ENCODE measurements at places on chromosomes 7 and 10. TPM values are rescaled to one million over a fixed set of nuclear protein-coding genes. Genes with fewer than 3 reads are reported as not detected.

DNA sequence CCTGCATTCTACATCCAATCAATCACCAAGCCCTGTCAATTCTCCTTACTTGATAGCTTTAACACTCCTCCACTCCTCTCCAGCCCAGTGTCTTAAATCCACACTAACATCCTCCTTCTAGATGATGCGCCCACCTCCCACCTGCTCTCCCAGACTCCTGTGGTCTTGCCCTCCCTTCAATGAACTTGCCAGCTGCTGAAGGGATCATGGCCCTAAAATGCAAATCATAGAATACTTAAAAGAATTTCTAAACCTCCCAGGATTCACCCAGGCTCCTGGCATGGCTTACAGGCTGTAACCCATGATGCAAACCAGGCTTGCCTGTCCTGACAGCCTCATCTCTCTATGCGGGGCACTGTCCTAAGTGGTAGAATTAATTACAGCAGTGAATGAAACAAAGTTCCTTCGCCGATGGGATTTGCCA is 43.6 kb downstream of the SYPL1 start:
- no peaks in the 10 kb centered on the region for H3K36me3 ChIP-seq
- H3K27ac ChIP-seq: no peak overlapping the region
- no peak for DNase-seq
- no peaks in the 10 kb centered on the region for H3K27me3 ChIP-seq
- no peak overlapping the region for H3K4me3 ChIP-seq

DNA sequence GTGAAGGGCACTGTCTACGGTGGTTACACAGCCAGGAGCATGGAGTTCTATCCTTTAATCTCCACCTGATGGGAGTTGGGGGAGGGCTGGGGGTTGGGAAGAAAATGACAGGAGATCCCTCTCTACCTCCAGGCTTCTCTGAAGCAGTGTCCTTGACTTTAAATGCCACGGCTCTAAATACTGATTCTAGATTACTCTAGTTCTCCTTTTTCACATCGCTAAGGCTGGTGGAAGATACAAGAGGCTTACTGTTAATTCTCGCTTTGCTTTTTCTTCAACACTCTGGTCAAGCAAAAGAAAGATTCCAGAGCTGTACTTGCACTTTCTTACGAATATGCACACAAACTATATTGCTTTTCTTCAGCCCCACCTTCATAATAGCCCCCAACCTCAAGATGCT is 30.5 kb downstream of the ARL3 start:
- no peak overlapping the region for H3K4me3 ChIP-seq
- no peak for DNase-seq
- H3K27ac ChIP-seq: no peak overlapping the region
- H3K36me3 ChIP-seq: no peaks in the 10 kb centered on the region

DNA sequence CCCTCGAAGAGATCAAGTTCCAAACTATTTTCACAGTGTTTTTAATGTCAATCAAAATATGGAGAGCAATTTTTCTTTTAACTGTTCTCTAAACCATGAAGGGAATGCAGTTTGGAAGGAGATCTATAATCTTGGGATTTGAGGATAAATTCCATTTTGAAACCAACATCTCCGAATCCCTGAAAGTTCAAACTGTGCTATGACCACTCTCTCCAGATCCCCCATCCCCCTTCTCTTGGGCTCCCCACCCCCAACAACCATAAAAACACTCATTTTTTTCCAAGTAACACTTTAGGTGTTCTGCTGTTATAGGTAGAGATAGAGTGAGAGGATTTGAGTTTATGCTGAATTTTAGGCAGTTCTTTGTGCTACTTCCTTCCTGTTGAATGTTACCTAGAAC is 1.7 kb downstream of the CALD1 start:
- no peak for DNase-seq
- no peak overlapping the region for H3K27ac ChIP-seq
- no peaks in the 10 kb centered on the region for H3K27me3 ChIP-seq
- no peaks in the 10 kb centered on the region for H3K4me1 ChIP-seq
- H3K36me3 ChIP-seq: no peaks in the 10 kb centered on the region

DNA sequence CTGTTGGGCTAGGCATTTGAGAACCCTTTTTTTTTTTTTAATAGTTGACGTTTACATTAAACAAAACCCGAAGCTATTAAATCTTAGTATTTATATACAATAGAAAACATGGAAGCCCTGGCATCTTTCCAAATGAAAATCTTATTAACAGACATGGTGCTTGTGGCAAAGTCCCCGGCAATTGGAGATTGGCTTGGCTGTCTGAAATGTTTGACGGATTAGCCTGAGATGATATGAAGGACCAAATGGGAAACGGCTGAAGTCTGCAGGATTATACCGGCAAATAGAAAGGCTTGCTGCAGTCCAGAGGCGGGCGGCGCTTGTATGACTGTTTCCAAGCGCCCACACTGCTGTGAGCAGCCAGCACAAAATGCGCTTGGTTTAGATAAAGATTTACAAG is 105.6 kb downstream of the BUB3 start:
- no peaks in the 10 kb centered on the region for H3K4me1 ChIP-seq
- no peak overlapping the region for H3K4me3 ChIP-seq
- no peaks in the 10 kb centered on the region for H3K36me3 ChIP-seq
- no peak overlapping the region for H3K27ac ChIP-seq

- DNase-seq: no peak
- no peaks in the 10 kb centered on the region for H3K36me3 ChIP-seq
- no peak overlapping the region for H3K4me3 ChIP-seq
- no peak overlapping the region for H3K27ac ChIP-seq
- H3K27me3 ChIP-seq: no peaks in the 10 kb centered on the region
Observed at GRCh38 chr10:58575491-58575890, 62.8 kb downstream of the BICC1 start.

DDX56 gene
- total RNA-seq: 32.2 TPM

DNA sequence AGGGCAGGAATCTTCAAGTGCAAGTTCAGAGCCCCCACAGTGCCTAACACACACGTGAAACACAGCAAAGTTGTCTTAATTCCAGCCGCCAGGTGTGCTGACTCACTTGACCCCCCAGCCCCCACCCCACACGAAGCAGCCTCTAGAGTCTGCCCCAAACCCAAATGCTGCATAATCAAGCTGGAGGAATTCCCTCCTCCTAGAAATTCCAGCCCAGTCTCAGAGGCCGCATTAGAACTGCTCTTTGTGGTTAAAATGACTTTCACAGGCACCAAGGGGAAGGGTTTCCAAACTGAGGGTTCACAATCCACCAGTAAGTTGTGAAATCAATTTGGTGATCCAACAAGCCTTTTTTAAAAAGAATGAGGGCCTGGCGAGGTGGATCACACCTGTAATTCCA is 67.0 kb upstream of the PLXNA4 start:
- no peak overlapping the region for H3K27ac ChIP-seq
- H3K27me3 ChIP-seq: no peaks in the 10 kb centered on the region
- H3K36me3 ChIP-seq: no peaks in the 10 kb centered on the region
- H3K4me3 ChIP-seq: no peak overlapping the region

EPHA1 gene
- total RNA-seq: 9.9 TPM

DNA sequence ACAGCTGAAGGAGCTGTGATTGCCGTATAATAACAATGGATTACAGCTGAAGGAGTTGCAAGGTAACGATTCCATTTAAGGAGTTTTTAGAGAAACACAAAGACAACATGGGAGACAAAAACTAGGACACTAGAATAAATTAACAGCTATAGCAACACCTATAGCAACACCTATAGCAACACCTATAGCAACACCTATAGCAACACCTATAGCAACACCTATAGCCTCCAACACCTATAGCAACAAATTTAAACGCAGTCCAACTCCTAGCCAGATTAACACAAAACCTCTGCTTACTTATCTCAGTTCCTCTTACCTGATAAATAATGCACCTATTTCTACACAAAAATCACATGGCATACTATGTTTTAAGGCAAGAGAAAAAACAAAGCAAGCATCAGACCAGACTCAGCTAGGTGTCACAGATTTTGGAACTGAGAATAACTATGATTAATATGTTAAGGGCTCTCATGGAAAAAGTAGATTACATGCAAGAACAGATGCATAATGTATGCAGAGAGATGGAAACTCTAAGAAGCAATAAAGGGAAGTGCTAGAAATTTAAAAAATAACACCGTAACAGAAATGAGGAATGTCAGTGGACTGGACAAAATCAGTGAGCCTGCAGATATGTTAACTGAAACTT is 55.7 kb upstream of the SRPK2 start:
- H3K27ac ChIP-seq: no peak overlapping the region
- no peak overlapping the region for H3K4me3 ChIP-seq
- no peak for DNase-seq
- peaks cover 3% of the 10 kb centered on the region for H3K4me1 ChIP-seq

LRRTM3 gene
- 1.3 TPM for total RNA-seq

DNA sequence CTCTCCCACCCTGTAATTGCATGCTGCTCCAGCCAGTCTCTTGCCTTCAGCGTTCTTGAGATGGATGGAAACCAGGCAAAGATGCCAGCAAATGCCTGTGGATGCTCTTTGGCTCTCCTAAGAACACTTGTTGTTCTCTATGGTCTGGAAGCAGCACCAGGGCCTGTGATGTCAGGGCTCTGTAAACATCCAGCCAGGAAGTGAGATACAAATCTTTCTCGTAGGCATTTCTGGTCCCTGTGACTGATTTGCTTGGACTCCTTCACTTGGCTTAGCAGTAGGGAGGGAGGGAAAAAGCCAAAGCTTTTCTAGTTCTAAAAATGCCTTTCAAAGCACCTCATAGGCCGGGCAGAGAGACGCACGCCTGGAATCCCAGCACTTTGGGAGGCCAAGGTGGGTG is 201.3 kb downstream of the REEP3 start:
- H3K4me1 ChIP-seq: peaks cover 14% of the 10 kb centered on the region
- no peaks in the 10 kb centered on the region for H3K27me3 ChIP-seq
- no peaks in the 10 kb centered on the region for H3K36me3 ChIP-seq

PTF1A gene
- 48.3 TPM for total RNA-seq
